Bronchial epithelial cell (primary cell): ENCODE measurements at places on chromosomes 4 and X.

DNA sequence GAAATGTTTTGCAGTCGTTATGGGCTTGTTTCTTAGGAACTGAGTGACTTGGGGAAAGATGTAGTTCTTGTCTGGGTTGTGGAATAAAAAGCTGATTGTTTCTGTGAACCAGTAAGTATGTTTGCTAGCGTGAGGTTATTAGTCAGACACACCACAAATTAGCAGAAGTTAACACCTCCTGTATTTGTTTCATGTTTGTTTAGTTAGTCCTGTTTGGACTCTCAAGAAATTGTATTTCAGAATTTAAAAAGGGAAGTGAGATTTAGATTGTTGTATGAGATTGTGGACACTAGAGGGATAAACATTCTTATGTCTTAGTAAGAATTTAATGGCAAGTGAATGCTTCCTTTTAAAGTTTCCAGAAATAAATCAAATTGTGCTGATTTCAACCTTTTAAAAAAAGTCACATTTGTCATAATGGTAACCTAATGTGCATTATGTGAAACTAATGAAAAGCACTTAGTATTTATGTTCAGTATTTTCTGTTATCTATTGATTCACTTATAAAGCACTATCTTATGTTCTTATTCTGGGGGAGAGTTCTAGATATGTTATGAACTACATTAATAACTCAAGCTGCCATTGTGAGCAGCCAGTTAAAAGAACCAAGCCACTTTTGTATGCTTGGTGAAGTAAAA lies 25.6 kb downstream of the ATP10D start:
- peak; percentile 56 for DNase-seq

- no peak for DNase-seq
Measured at GRCh38 chrX:3815896-3816664, 102.6 kb upstream of the PRKX start.

DNA sequence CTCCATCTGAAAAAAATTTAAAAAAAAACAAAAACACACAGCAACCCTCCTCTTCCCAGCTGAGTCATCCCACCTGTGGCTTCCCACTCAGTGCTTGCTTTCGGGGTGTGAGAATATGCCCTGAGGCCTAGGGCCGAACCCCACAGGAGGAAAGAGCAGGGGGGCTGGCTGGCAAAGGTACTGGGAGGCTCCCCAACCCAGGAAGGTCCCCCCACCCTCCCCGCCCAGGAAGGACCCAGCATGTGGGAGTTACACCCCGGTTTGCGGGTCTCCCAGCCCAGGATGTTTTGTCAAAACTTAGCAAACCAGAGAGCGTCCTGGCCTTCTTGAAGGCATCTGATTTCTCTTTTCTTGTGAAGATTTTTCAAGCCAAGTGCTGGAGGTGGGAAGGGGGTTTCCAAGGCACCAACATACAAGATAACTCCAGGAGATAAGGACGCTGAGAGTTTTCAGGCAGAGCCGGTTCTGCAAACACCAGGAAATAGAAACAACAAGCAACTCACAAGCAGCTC lies 25.7 kb upstream of the CSF2RA start:
- peak; percentile 28 for DNase-seq

DNA sequence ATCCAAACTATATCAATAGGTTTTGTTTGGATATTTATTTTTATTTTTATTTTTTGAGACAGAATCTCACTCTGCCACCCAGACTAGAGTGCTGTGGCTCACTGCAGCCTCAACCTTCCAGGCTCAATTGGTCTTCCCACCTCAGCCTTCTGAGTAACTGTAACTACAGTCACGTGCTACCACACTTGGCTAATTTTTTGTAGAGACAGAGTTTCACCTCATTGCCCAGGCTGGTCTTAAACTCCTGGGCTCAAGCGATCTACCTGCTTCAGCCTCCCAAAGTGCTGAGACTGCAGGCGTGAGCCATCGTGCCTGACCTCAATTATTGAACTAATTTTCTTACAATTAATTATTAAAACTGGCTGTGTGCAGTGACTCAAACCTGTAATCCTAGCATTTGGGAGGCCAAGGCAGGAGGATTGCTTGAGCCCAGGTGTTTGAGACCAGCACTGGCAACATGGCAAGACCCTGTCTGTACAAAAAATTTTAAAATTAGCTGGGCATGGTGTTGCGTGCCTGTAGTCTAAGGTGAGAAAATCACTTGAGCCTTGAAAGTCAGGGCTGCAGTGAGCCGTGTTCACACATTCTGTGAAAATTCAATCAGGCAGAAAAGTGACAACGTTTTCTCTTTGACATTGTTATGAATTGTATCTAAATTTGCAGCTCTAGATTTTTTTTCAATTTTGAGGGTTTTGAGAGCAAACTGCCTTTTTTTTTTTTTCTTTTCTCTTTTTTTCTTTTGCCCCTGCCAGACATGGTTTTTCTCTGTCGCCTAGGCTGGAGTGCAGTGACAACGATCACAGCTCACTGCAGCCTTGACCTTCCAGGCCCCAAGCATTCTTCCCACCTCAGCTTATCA lies 66.0 kb downstream of the UBE2K start:
- no peak for DNase-seq

GRCh38 chrX:118756101-118756500 lies 28.7 kb downstream of the IL13RA1 start:
- peak; percentile 37 for DNase-seq

- no peak for DNase-seq
Measured at GRCh38 chr4:26144526-26145155, 176.2 kb upstream of the RBPJ start.

GRCh38 chrX:71057848-71058530 lies 10.1 kb downstream of the SNX12 start:
- no peak for DNase-seq

GRCh38 chr4:2093265-2093664 lies 34.1 kb downstream of the NAT8L start:
- no peak for DNase-seq

DNA sequence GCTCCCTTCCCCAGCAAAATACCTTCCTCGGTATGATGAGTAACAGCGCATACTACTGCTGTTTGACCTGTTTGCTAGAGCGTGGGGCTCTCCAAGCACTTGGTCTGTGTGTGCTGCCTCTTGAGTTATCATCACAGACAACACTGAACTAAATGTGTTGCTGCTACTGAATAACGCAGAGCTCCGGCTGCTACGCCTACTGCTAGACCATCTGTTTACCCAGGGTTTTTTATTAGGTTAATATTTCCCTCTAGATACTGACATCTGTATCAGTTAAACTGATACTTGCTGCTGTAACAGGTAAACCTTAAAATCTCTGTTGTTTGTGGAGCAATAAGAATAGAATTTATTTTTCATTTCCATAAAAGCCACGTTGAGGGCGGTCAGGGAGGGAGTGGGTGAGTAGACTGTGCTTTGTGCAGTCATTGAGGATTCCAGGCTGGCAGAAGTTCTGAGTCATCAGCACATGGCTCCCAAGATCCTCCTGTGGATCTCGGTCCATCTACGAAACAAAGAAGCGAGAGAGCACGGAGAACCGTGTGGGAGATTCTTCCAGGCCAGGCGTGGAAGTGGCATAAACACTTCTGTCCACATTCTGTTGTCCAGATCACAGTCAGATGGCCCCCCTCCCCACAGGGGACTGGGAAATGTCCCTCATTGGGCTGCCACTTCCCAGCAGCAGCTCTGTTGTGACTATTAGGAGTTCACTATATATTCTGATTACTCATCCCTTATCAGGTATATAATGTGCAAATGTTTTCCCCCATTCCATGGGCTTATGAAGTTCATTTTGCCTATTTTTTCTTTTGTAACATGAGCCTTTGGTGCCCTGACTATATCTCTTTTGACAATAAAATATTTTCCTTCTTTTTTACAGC lies 14.1 kb downstream of the GRK4 start:
- peak; percentile 60 for DNase-seq

DNA sequence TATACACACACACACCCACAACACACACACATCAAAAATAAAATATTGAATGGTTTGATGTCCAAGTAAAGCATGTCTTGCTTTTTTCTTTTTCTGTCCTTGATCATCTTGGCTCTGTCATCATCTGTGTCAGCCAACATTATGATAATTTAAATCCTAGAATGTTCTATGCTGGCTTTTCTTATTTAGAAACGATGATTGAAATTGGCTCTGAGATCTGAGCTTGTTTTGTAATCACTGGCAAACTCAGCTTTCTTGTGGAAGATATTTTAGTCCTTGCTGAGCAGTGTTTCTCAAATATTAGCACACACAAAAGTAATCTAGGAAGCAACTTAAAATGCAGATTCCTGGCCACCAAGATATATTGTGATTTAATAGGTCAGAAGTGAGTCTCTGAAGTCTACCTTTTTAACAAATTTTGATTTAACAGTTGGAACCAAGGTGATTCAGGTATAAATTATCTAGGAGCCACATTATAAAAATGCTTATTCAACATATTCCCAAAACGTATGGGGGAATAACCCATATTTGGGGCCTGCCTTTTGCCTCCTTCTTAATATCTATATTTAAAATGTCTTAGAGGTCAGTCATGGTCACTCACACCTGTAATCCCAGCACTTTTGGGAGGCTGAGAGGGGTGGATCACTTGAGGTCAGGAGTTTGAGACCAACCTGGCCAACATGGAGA lies 24.0 kb upstream of the DSPP start:
- DNase-seq = no peak

GRCh38 chrX:24494647-24495075 lies 29.6 kb downstream of the PDK3 start:
- DNase-seq = peak; percentile 89

- peak; percentile 50 for DNase-seq
Measured at GRCh38 chr4:8035371-8035780, 95.7 kb upstream of the AFAP1 start.

- peak; percentile 70 for DNase-seq
Measured at GRCh38 chrX:72554448-72555140, 18.0 kb downstream of the HDAC8 start.

DNA sequence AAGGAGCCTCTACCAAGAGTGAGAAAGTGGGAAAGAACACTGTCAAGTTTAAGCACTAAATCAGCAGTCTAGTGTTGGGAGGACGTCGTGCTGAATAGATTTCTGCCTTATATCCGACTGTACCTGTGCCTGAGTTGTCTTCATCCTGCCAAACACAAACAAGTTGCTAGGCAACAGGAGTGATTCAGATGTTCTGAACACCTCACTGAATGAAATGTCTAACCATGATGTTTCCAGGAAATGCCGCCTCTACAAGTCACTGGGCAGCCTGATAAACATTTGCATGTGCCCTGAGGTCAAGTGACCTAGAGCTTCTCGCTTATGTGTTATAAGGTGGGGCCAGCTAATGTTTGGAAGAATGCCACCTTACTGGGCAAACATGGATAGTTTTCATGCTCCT lies 37.9 kb downstream of the SGMS2 start:
- DNase-seq = peak; percentile 100

DNA sequence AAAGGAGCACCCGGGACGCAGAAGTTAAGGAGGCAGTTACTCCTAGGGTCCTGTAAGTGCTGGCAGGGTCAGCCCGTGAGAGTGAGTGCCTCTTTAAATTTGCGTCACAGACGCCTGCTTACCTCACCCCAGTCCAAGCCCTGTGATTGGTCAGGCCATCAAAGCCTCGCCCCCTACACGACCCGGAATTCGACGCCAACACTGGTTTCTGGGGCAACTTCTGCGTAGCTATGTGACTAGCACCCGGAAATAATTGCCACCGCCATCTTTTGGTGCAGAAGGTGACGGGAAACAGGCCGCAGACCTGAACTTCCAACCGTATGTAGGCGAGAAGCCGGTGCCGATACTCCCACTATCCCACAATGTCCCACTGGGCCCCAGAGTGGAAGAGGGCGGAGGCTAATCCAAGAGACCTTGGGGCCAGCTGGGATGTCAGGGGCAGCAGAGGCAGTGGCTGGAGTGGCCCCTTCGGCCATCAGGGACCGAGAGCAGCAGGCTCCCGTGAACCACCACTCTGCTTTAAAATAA lies at the start of gene DDX53:
Gene DDX53 (plus strand): TSS at position 265 of the 528 bp plus-strand sequence. CDS start 98 bp downstream, at position 363.
- DNase-seq = no peak

DNA sequence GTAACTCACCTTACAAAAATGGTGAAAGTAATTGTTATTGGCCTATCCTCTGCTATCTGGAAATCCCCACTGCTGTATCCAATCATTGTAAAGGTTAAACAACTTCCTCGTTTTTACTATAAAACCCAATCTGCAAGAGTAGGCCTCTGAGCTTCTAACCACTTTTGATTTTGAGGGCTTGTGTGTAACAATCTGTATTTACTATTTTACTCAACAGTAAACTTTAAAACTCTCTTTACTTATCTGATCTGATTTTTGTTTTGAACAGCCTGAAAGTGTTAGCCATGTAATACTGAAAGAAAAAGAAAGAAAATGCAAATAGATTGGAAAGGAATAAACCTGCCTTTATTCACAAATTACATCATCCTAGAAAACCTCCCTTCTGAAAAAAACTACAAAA lies 63.1 kb downstream of the SLC10A7 start:
- no peak for DNase-seq

DNA sequence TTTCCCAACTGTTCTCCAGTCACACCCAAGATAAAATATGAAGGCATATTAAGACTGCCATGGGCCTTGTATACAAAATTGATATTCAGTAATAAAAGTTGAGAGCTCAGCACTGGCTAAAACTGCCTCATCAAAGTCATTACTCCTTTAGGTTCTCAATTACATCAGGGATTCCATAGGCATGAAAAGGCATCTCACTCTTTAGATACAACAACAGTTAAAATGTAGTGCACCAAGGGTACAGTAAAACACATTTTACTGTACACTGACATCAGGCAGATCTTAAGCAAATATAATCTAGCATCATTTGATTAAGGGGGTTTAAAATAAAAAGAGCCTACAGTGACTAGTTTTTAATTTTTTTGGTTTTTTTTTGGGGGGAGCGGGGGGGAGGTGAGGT lies 107.7 kb downstream of the PPP3CA start:
- no peak for DNase-seq
